Fibroblast of villous mesenchyme (primary cell): ENCODE measurements at places on chromosomes 12 and 14.

DNA sequence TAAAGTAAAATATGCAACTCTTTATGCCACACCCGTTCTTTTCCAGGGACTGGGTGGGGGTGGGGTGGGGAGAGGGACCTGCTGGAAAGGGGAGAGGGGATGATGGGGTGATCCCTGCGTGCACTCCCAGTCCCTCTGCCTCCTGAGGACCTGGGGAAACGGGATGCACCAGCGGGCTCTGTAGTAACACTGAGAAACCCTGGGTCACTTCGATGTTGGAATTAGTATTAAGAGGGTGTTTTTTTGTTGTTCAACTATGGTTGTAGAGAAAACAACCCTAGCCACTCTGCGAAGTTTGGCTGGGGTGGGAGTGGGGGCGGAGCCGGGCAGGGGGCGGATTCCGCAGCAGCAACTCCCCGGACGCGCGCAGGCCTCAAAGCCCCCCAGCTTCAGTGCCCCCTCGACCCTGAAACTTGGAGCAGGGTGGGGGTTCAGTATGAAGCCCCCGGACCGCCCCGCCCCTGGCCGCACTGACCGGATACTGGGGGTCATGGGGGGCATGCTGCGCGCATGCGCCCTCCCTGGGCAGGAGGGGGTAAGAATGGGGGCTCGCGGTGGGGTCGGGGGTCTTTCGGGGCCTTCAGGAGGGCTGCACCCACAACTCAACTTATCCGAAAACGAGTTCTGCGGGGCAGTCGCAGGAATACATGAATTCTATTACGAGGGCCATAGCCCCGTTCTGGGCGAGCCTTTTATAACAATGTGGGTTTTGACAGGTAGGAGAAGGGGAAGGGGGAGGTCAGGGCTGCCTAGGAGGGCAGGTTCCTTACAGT, 1.3 kb upstream of the ARHGEF25 start:
- no peak for DNase-seq

- DNase-seq: no peak
Observed at GRCh38 chr12:108906971-108907370, 27.1 kb downstream of the DAO start.

DNA sequence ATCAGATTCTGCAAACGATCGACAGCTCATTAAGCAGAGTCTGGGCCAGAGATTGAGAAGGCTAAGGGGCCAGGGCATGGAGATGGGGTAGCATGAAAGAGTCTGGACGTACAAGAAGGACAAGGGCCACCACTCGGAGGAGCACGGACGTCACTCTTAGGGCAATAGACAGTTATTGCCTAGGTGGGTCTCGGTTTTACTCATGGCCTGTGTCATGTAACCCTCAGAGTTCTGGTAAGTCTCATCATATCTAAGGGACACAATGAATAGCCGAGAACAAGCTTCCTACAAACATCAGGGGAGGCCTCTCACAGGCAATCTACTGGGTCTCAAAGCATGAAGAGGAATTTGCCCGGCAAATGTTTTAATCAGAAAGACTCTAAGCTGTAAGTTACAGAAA, 30.4 kb upstream of the ITPK1 start:
- no peak for DNase-seq

DNA sequence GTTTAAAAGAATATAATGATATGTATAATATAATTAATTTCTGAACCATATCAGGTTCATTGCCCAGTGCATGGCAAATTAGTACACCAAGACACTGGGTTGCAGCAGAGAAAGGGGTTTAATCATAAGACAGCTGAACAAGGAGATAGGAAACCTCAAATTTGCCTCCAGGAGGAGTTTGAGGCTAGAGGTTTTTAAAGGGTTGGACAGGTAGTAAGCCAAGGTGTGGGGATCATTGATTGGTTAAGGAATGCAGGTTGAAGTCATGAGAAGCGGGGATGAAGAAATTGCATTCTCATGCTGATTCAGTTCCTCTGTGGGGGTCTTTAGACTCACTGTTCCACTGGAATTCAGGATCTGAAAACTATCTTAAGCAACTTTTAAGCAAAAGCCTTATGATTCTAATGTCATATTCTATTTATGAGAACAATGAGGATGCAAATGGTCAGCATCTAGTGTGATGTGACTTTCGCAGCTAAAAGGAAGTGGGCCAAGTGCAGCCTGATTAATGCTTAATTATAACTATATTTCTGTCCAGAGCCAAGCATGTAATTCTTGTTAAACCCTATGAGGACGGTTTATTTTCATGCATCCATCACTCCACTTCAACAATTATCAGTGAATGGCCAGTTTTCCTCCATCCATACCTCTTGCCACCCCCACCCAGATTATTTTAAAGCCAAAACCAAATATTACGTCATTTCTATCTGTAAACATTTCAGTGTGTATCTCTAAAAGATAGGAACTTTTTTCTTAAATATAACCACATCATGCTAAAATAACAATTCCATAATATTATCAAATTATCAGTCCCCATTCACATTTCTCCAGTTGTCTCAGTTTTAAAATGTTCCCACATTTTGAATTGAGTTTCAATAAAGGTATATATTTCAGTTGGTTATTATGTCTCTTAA, 14.9 kb downstream of the RNF212B start:
- no peak for DNase-seq

DNA sequence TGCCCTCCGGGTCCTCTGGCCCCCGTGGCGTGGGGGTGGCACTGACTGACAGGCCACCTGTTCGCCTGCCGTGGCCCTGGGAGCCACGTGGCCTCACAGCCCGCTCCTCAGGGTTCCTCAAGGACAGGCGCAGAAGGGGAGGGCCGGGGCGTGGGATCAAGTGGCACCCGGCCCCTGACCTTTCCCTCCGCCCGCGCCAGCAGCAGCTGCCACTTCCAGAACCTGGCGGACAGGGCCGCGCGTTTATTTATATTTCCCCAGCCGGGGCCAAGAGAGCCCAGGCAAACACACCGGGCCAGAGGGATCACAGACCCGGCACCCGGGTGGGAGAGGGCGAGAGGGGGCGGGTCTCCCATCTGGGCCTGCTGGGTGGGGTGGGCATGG, 92.6 kb downstream of the RFLNA start:
- peak; percentile 48 for DNase-seq

GRCh38 chr12:93838193-93838592, 161.0 kb downstream of the CRADD start:
- DNase-seq: no peak

GRCh38 chr14:59679872-59680271, 103.3 kb upstream of the CCDC175 start:
- no peak for DNase-seq

DNA sequence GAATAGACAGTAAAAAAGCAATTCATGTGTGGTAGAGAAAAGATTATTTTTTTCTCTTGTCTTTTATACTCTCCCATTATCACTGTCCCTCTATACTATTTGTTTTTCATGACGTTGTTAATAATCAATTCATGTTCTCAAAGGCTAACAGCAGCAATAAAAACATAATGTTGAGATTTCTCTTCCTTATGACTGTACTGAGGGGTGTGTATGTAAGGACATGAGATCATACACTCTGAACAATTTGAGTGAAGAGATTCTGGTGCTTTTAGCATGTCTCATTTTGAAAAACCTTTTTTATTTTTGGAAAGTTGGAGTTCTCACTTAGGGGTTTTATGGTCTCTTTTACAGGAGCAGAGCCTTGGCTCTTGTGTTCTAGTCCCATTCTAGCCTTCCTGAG, 3.8 kb upstream of the TSPAN8 start:
- no peak for DNase-seq

DNA sequence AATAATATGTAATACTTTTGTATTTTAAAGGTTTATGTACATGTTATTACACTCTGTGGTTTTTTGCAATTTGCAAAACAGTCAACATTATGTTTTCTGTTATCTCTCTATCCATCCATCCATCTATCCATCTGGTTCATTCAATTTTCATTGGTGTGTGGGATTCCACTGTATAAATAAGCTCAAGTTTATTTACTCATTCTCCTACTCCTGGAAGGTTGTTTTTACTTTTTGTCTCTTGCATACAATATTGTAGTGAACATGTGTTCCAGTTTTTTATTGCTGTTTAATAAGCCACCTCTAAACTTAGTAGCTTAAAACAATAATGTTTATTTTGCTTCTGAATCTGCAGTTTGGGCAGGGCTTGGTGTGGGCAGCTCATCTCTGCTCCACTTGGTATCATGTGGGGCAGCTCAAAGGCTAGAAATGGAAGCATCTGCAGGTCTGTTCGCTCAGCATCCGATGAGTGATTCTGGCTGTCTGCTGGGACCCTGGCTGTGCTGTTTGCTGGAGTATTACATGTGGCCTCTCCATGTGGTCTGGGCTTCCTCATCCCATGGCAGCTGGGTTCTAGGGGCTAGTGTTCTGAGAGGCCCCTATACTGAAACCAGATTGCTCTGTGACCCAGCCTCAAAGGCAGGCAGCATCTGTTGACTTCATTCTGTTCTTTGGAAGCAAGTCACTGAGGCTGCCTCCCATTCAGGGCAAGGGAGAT, 98.8 kb downstream of the SLC25A47 start:
- DNase-seq: peak; percentile 51

- DNase-seq: no peak
Observed at GRCh38 chr12:103688376-103689063, 101.4 kb downstream of the STAB2 start.

GRCh38 chr12:1403417-1403816, 191.0 kb downstream of the FBXL14 start:
- peak; percentile 29 for DNase-seq

DNA sequence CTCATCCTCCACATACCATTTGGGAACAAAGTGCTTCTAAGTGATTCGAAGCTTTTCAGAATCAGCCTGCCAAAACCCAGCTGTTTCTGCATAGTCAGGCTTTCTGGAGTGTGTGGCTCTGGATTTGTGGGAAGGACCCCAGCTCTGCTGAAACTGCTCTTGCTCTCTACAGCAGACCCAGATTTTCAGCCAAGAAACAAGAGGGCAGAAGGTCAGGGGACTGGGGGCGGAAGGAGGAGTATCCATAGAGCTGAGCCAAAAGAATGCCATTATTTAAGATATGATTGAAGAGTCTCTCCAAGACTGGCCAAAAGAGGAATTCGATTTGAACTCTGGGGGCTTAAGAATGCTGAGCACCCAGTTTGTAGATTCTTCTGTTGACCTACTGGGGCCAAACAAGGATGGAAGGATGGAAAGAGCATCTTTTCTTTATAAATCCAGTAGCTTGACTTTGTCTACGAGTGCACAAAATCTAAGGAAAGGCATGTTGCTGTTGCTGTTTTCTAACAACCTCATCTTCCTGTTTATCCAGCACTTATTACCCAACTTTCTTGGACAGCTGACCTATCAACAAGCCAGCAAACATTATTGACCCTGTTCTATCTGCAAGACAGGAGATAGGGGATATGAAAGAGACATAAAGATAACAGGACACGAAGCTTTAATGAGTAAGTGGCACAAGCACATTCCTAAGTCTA, 29.2 kb downstream of the FBLN5 start:
- peak; percentile 59 for DNase-seq

DNA sequence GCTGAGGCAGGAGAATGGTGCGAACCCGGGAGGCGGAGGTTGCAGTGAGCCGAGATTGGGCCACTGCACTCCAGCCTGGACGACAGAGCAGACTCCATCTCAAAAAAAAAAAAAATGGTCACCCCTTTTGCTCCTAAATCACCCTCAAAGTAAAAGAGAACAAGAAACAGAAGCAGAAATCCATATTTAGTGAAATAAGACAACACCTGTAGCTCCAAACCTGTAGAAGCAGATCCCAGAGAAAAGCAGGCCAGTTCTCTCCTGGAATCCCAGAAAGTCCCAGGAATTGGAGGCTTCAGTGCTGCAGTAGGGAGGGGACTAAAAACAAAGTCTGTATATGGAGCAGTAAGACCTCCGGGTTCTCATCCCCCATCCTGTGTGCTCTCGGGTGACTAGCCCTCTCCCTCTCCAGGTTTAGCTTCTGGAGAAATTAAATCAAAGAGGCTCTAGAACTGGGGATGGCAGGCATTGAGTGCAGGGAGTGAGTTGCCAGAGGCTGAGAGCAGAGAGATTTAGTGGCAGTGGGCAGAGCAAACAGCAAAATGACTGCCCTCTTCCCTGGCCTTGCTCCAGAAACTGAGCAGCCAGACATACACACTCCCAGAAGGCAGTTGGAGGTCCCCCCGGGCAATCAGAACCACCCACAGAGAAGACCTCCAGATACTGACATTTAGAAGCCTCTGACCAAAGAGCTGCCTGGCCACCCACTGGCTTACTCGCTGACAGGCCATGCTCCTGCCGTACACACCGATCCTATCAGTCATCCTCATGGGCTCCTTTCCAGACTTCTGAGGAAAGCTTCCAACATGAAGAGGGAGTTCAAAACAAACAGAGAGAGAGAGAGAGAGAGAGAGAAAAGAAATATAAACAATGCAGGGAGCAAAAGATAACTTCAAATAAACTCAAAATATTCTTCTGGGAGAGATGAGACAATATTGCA, 6.3 kb upstream of the MLXIP start:
- DNase-seq: peak; percentile 95

GRCh38 chr14:61696753-61697318, 1.5 kb downstream of the HIF1A start:
- DNase-seq: no peak

DNA sequence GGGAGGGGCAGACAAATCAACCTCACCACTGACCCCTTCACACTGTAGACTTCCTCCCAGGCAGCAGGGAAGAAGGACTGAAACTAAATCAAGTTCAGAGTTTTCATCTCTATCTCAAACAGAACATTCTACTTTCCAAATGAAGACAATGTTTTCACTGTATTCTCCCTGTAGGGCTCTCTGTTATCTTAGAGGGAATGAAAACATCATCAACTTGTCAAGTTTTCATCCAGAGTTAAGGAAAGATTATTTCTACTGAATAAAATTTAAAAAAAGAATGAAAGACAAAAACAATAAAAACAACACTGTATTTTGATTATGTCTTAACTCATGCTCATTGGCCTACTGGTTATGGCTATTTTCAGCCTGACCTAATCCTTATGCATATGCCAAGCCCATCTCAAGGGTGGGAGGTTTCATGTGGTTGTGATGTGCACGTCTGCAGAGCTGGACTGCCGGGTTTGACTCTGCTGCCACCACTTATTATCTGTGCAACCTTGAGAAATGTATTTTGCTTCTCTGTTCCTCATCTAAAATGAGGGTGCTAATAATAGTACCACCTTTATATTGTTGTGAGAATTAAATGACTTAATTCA, 152.0 kb upstream of the AVPR1A start:
- no peak for DNase-seq
